ENCODE measurements at places on chromosomes 1 and 21.

- no peak for DNase-seq
Measured at GRCh38 chr1:20278692-20279130, 12.0 kb upstream of the VWA5B1 start.

DNA sequence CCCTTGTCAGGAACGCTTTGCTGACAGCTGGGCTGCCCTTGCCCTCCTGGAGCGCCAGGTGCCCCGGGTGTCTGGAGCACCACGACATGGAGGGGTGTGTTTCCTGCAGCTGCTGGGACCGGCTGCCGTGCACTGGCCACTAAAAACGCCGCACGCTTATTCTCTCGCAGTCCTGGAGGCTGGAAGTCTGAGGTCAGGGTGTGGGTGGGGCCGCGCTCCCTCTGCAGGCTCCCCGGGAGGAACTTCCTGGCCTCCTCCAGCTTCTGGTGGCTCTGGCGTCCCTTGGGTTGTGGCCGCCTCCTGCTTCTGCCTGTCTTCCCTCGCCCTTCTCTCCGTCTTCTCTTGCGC lies 28.0 kb upstream of the PLCH2 start:
- DNase-seq = no peak

- DNase-seq = peak; percentile 48
Measured at GRCh38 chr1:162003830-162004215, 19.8 kb downstream of the OLFML2B start.

GRCh38 chr1:107802654-107803053 lies 162.3 kb downstream of the VAV3 start:
- DNase-seq = no peak

DNA sequence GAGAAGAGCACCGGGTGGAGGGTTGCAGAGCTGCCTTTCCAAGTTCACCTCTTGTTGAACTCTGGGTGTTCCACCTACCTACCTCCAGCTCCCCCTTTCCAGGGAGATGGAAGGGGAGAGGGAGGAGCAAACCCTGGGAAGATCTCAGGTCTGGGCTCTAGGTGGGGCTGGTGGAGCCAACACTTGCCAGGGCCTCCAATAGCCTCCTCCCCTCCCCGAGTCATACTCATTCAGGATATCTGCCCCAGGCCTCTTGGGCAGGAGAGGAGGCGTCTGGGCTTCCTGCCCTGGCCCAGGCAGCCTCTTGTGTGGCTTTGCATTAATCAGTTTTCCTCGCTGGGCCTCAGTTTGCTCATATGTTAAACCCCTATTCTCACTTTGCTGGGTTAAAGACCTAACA lies 13.4 kb downstream of the RAP1GAP start:
- no peak for DNase-seq

DNA sequence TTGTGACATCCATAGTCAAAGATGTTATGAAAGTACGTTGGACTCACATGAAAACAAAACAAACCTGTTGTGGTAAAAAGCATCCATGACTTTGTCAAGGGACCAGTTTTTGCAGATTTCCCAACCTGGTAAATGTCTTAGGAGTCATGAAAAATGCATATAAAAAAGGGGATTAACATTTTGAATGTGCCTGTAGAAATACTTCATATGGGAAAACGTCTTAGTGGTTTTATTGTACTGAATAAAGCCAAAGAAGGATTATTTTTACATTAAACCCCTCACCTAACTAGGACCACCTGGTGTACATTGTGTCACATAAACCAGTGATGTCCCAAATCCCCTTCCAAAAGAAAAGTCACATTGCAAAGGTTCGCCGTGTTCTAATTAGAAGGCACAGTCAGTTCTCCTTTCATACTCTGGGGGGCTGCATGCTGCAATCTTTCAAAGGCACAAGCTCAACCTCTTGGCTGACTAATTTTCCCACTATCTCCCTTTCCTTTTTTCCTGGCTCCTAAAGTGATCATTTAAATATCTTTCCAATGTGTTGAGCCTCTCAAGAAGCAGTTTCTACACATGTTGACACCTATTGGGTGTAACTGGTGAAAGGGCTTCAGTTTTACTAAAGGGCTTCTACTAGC lies 119.8 kb upstream of the SPAG17 start:
- DNase-seq = no peak

DNA sequence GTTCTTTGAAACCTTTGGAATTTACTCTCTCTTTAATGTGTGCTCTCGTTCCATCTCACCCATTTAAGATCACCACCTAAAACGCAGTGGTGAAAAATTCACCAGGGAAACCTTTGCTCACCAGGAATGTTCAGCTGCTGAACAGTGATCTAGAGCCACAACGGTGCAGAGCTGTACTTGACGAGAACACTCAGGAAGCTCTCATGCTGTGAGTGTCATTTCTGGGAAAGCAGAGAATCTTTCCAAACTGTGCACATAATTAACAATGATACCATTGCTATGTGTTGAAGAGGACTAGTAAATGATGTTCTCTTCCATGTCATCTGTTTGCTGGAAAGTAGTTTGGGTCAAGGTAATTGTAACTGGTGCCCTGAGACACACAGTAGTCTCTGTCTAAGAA lies 117.1 kb downstream of the ZZZ3 start:
- no peak for DNase-seq

DNA sequence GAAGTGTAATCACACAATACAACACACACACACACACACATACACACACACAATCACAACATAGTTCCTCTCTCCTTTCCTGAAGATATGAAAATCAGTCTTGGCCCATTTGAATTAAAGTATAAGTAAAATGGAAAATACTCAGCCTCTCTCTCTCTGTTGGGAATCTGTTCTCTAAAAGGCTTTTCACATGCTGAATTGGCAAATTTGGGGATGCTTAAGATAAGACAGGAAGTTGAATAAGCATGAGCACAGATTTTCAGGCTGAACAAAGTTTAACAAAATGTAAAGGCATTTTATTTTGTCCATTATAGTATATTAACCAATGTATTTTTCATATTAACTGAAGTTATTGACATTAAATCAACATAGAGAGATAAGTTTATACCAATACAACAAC lies 23.7 kb upstream of the FMO2 start:
- DNase-seq = no peak

DNA sequence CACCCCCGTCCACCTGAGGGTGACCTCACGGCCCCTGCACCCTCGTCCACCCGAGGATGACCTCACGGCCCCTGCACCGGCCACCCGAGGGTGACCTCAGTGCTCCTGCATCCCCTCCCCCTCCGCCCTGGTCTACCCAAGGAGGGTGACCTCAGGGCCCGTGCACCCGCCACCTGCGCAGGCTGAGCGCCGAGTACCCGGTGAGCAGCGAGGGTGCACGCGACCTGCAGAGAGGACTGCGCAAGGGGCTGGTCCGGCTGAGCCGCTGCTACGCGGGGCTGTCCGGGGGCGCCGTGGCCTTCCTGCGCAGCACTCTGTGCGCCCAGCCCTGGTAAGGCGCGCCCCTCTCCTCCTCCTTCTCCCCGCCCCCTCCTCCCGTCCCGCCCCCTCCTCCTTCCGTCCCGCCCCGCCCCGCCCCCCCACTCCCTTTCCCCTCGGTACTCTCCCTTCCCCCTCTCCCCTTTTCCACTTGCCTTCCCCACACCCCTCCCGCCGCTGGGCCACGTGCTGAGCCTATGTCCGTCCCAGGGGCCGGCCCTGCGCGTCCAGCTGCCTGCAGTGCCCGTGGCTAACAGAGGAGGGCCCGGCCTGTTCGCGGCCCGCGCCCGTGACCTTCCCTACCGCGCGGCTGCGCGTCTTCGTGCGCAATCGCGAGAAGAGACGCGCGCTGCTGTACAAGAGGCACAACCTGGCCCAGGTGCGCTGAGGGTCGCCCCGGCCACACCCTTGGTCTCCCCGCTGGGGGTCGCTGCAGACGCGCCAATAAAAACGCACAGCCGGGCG lies 28.4 kb downstream of the TRIM11 start:
- DNase-seq = no peak

DNA sequence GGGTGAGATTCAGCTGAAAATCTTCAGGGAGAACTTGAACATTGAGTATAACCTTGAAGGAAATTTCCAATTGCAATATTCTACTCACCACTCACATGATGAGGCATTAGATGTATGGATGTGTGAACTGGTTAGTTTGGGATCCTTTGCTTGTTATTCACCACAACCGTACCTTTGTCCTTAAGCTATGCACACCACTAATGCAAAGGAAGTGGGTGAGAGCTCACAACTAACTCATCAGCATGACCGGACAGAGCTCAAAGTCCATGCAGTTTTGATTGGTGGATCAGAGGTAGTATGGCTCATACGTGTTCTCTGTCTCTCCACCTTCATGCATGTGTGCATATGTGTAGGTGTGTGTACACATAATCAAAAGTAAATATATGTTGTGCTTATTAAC lies 43.5 kb upstream of the MROH9 start:
- no peak for DNase-seq

- no peak for DNase-seq
Measured at GRCh38 chr1:53134042-53134485, 8.4 kb downstream of the SLC1A7 start.

DNA sequence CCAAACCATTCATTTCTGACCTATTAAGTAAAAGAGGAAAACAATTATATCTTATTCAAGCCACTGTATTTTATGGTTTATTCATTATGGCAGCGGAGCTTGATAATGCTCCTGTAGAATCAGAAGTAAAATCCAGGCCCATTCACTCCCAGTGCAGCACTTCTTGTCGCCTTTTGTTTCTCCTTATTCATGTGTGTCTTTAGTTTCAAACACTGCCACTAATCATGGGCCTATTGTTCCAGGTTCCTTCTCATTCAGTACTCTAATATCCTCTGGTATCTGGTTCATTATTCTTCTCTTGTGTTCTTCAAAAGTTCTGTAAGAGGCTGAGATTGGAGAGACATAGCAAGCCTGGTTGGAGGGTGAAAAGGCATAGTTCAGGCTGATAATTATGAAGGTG lies 218.3 kb downstream of the LRRIQ3 start:
- no peak for DNase-seq

GRCh38 chr1:205210756-205211168 lies 740 bp downstream of the DSTYK start:
- DNase-seq = no peak

GRCh38 chr1:156165083-156165482 lies 11.7 kb downstream of the SEMA4A start:
- DNase-seq = no peak

DNA sequence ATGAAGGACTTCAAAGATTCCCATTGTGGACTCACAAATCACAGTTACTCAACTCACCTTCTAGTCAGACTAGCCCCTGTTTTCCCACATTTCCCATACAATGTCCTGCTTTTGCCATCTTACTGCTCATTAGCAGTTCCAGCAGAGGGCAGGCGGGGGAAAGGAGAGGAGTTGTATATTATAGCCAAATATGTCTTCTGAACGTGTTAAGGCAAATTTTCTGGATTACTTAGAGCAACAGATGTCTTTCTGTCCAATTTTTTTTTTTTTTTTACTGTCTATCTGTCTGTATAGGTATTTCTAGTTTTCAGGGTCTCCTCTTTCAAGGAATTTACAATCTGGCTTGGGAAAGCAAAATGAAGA lies 29.9 kb upstream of the DDAH1 start:
- DNase-seq = no peak

GRCh38 chr1:41387667-41388091 lies 26.4 kb downstream of the FOXO6 start:
- no peak for DNase-seq

DNA sequence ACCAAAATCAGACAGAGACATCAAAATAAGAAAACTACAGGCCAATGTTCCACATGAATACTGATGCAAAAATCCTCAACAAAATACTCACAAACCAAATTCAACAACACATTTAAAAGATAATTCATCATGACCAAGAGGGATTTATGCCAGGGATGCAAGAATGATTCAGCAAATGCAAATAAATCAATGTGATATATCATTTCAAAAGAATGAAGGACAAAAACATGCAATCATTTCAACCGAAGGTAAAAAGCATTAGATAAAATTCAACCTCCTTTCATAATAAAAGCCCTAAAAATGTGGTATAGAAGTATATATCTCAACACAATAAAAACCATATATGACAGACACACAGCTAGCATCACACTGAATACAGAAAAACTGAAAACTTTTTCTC lies 81.5 kb upstream of the LYPLAL1 start:
- DNase-seq = no peak

DNA sequence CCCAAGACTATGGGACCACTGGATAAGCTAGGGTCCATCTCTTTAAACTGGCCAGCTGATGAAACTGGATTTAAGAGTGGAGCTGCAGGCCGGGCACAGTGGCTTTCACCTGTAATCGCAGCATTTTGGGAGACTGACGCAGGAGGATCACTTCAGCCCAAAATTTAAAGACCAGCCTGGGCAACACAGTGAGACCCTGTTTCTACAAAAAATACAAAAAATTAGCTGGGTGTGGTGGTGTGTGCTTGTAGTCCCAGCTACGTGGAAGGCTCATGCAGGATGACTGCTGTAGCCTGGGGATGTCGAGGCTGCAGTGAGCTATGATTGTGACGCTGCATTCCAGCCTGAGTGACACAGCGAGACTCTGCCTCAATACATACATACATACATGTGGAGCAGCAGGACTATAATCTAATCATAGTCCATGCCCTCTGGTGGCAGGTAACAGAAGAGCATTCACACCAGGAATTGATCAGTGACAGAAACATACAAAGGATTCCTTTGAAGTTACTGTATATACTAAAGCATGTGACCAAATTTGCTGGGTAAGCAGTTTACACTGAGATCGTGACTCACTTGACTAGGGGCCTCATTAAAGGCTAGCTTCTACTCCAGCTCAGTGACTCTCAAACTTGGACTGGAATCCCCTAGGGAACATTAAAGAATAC lies 101.5 kb upstream of the SLFNL1 start:
- no peak for DNase-seq

DNA sequence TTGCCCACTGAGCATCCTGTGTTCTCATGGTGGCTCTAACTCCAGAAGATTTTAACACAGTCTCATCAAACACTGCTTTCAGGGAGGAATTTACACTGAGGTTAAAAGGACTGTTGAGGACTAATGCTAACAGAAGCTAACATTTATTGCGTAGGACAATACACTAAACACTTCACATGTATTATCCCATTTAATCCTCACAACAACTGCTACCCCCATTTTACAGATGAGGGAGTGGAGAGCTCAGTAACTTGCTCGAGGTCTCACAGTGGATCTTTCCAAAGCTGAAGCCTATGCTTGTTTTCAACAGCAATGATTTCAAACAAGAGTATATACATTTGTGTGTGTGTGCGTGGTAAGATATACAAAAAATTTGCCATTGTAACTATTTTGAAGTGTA lies 13.9 kb downstream of the ATF3 start:
- no peak for DNase-seq

GRCh38 chr1:47184090-47184821 lies 5.6 kb downstream of the PDZK1IP1 start:
- DNase-seq = no peak

- DNase-seq = no peak
Measured at GRCh38 chr1:75980972-75981897, 49.0 kb upstream of the ASB17 start.

Measured in bone marrow (tissue), 2 donors.